ENCODE measurements at places on chromosomes 5 and 9.

DNA sequence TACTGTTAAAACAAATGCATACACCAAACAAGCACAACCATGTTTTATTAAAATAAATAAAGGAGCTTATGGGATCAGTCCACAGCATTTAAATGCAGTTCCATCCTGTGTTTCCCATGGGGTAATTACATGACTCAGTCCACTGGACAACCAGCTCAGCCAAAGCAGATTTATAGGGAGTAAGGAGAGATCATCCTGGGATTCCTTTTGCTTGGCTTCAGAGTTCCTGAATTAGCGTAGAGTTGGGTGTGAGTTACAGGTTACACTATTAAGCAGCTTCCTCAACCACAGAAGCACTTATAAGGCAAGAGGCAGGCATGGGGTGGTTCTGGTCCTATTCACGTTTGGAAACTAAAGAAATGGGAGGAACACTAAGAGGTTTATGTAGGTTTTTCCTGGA lies 381.1 kb upstream of the ACTBL2 start:
- DNase-seq, result no peak

GRCh38 chr5:174612686-174613085 lies 111.7 kb upstream of the MSX2 start:
- DNase-seq, result no peak

- no peak for DNase-seq
These were observed 81.4 kb upstream of the RANBP6 start for GRCh38 chr9:6096821-6097220.

DNA sequence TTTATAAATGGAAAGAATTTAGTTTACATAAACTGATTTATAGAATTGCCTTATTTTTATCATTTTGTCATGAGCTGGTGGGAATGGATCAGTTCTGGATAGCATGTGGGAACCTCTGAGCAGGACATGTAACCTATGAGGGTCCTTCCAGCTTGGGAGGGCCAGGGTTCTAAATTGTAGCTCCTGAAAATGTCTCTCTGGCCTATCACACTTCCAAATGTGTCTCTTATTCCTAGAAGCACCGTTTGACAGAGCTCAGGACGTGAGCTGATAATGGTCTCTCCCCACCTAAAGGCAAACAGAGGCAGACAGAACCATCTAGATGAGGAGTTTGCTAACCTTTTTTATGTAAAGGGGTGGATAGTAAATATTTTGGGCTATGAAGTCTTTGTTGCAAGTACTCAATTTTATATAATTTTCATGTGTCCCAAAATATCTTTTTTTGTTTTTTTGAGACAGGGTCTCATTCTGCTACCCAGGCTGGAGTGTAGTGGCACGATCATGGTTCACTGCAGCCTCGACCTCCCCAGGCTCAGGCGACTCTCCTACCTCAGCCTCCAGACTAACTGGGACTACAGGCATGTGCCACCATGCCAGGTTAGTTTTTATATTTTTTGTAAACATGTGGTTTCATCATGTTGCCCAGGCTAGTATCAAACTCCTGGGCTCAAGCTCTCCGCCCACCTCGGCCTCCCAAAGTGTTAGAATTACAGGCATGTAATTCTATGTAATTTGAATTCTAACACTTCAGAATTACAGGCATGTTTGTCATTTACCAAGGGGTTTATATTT lies 4.0 kb downstream of the TRAF1 start:
- DNase-seq, result no peak

DNA sequence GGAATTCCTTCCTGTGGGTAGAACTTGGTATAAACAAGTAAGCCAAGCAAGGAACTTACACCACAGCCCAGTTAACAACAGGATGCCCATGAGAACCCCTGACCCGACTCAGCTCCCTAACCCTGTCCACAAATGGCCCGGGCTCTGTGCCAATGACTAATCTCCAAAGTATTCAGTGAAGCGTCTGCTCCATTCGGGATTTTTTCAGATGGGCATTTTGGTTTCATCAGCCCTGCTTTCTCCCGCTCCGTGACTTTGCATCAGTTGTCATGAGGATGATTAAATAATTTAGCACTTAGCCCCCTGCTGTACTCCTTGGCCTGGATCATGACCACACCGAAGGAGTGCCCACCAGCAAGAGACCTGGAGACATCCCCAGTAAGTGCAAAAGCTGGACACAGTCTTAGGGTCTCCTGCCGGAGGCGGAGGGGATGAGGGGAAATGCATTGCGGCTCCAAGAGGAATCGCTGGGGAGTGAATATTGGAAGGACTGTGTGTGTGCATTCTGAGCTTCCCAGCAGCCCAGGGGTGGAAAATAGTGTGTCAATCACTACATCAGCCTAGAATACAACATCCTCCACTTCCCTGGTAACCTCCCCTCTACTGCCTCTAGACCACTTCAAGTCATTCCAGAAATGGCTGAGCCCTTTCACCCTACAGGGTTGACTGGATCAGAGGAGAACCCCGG lies 41.4 kb upstream of the DNAH5 start:
- no peak for DNase-seq

DNA sequence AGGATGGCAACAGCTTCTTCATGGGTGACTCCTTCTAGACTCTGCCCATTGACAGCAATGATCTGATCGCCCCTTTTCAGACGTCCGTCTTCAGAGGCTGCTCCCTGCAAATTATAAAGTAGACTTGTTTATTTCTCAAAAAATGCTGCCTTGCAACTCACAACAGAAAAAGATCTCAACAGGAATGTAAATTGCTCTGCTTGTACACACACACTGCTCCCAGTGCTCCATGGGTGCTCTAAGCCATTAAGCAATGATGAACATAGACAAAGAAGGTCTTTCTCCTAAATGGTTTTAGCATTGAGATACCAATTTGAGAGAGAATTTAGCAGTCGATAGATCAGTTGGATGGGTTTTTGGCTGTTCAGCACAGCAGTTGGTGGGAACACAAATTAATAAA lies 172.5 kb downstream of the MPDZ start:
- DNase-seq, result no peak

- no peak for DNase-seq
These were observed 70.6 kb upstream of the PCSK1 start for GRCh38 chr5:96503501-96504236.

DNA sequence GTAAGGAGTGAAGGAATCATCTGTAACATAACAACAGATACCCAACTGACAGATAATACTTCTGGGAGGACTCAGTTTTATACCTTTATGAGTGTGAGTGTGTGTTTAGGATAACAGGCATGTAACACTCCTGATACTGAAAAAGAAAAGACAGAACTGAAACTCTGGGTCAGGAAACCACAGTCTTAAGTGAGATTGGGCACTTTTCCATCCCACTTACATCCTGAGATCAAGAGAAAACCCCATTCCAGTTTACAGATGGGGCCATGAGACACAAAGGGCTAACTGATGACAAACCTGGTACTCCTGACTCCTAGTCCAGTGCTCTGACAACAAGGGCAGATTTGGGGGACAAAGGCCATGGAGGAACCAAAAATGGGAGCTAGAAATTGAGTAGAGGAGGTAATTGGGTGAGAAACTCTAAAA lies 18.0 kb downstream of the IL5 start:
- DNase-seq, result peak; percentile 32

DNA sequence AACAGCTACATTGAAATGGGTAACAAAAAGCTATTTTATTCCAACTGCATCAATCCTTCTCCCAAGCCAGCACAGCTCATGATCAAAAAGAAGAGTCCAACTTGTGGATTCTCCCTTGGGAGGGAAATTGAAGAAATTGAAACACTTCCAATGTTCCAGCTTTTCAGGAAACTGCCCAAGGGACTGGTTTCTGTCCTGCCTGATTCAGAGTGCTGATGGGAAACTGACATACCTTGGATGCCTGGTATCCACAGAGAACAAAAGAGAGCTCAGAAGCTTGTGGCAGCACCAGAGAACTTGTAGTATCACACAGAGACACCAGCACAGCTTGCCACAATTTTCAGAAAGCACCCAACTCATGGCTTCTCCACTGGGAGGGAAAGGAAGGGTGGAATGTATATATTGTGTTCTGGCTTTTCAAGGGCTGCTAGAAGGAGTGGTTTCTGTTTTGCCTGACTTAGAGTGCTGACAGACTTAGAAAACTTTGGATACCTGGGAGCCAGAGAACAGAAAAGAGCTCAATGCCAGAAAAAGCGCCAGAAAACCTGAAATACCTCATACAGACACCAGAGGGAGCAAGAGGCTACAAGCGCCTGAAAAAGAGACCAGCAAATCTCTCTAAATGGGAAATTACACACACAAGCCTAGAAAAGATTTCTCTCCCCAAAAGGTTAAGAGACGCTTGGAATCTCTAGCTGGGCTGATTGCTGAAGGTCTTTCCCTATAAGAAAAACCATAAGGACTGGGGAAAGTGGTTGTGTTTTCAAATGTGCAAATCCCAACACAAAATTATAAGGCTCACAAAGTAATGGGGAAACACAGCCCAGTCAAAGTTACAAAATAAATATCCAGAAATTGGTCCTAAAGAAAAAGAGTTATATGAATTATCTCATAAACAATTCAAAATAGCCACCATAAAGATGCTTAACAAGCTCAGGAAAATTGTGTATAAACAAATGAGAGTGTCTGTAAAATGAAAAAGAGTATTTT lies 178.8 kb downstream of the SPOCK1 start:
- DNase-seq, result peak; percentile 69

DNA sequence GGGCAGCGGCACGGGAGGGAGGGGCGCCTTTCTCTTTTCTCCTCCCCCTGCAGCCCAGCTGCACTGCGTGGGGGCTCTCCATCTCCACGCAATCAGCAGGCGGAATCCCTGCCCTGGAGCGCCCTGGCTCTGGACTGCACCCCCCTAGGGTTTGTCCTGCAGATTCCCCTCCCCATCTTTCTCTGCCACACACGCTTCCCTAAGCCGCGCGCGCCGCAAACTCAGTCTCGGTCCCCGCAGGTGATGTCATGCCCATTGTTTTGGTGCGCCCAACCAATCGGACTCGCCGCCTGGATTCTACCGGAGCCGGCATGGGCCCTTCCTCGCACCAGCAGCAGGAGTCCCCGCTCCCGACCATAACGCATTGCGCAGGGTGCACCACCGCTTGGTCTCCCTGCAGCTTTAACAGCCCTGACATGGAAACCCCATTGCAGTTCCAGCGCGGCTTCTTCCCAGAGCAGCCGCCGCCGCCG lies at the start of gene KCNN2:
Gene KCNN2 (plus strand): TSS at position 347 of the 473 bp plus-strand sequence. CDS start 70 bp downstream, at position 417.
- peak; percentile 79 for DNase-seq

DNA sequence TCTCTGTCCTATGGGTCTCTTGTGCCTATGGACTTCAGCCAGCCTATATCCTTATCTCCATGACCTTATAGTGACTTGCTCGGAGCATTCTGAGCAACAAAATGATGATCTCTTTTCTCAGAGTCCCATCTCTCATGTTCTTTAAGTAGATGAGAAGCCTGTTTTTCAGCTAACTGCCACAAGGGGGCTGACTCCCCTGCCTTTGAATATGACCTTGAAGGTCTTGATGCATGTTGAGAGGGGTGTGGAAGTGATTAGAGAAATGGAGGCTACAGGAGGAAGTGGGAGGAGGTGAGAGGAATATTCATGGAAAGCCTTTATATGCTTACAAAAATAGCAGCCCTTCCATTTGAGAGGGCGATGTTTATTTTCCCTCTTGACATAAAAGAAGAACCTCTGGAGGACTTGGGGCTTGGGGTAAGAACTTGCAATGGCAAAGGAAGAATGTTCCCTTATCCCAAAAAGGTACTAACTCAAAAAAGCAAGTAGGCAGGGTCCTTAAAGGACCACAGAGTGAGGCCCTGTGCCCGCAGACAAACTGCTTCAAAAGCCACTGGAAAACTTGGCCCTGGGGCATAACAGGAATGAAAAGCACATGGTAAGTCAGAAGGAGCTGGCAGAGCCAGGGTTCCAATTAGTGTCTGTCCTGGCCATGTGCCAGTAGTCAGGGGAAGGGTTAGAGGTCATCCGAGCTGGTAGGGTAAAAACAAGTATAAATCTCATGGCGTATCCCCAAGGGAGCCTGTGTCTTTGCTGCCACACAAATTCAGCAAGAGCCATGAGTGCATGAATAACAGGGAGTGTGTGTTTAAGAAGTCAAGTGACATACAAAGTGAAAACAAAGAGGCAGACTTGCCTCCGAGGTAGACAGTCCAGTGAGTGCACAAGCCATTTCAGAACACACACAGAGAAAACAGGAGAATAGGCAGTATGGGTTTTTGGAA lies 39.1 kb downstream of the FGD3 start:
- DNase-seq, result no peak
